ENCODE measurements at places on chromosomes 6 and 20. TPM values are rescaled to one million over a fixed set of nuclear protein-coding genes. Genes with fewer than 3 reads are reported as not detected.

The MEI4 gene
- total RNA-seq, result 0.18 TPM

GRCh38 chr6:106685833-106686232 lies 56.5 kb downstream of the QRSL1 start:
- DNase-seq, result no peak

GRCh38 chr6:82687855-82688254 lies 324.2 kb downstream of the TPBG start:
- DNase-seq, result peak; percentile 18

GRCh38 chr6:78492351-78493017 lies 374.9 kb upstream of the IRAK1BP1 start:
- no peak for DNase-seq

GRCh38 chr6:111201764-111202163 lies 114.5 kb downstream of the SLC16A10 start:
- DNase-seq, result no peak

DNA sequence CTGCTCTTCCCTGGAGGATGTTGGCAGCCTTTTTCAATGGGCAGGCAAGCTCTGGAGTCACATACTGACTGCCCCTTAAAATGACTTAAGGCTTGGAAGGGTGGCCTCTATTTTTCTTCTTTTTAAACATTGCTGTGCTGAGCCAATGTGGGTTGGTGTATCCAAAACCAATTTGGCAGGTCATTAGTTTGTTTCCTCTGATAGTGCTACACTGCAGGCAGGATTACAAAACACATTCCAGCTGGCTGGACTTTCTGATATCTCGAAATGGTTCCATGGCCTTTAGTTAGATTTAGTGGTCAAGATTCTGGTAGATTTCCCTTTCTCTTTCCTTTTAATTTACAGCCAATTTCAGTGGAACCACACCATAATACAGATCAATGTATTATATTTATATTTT lies 28.1 kb upstream of the BMP2 start:
- DNase-seq, result no peak

- DNase-seq, result no peak
Measured at GRCh38 chr20:12610871-12611270, 397.9 kb upstream of the SPTLC3 start.

The MAP7 gene
- 59.1 TPM for total RNA-seq

DNA sequence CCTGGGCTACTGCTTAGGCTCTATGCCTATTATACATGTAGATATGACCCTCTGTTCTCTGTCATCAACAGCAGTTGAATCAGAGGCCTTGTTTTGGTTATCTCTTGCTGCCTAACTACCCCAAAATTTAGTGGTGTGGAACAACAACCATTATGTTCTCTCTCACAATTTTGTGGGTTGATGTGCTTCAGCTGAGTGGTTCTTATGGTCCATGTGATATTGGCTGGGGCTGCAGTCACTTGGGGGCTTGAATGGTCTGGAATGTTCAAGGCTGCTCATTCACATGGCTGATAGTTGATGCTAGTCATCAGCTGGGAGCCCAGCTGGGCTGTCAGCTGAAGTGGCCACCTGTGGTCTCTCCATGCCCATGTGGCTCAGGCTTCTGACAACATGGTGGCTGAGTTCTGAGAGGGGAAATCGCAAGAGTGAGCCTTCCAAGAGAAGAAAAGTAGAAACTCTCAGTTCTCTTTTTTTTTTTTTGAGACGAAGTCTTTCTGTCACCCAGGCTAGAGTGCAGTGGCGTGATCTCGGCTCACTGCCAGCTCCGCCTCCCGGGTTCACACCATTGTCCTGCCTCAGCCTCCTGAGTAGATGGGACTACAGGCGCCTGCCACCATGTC lies 47.8 kb downstream of the SHLD1 start:
- no peak for DNase-seq

The PXMP4 gene
- total RNA-seq, result 6.0 TPM

DNA sequence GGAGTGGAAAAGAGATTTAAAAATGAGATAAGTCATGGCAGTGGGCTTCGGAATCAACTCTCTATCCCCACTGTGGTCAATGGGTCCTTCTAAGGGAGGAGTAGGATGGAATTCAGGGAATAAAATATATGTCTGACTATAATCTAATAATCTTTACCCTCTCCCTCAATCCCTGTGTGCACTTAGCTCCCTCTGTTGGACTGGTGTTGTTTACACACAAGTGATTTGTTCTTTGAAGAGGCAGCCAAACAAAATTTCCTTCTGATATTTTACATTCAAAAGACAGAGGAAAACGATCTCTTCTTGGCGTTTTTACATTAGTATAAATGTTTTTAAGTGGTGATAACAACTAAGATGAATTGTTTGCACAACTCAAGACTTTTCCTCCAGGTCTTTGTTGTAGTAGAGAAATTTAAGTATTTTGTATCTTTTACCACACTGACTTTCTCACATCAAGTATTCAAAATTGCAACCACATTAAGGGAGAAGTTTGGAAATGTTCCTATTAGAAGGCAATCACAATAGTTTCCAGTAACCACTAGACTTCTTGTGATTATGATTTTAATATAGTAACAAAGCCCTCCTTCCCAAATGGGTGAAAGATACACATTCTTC lies 317.8 kb downstream of the CENPW start:
- DNase-seq, result no peak

DNA sequence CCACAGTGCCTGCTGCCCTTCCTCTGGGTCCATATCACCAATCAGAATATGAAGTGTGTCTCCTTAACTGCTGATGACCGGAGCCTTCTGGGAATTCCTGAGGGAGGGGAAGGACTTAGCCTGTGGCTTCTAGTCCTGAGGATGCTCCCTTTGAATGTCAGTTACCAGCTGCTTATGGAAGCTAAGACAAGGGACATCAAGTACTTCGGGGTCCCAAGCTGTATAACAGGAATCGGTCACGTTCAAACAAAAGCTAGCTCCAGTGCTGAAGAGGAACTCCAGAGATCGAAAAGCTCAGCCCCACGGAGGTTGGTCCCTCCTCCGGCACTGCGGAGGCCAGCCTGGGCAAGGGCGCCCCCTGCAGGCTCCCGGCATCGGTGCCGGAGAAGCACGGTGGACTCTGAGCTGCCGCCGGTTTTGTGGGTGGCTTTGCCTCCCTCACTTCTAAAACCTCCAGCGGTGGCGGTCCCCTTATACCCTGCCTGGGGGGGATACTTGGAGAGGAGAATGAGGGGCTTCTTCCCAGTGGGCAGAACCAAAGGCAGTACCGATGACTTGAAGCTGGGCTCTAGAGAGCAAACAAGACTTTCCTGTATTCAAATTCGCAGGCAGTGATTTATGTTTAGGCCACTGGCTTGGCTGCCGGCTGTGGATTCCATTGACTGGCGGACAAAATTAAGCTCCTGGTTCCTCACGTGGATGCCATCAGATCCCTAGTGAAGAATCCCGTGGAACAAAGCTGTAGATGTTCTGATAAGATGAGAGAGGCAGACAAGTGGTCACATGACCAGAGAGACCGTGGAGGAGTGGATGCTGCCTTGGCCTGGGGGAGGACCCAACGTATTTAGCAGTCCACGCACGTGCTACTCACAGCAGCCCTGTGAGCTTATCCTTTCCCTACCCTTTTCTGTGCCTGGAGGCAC lies 16.2 kb upstream of the UBR2 start:
- DNase-seq, result peak; percentile 88

The CNKSR3 gene
- 5.7 TPM for total RNA-seq

The TBX18 gene
- total RNA-seq, result not detected

The TSBP1 gene
- total RNA-seq, result not detected

DNA sequence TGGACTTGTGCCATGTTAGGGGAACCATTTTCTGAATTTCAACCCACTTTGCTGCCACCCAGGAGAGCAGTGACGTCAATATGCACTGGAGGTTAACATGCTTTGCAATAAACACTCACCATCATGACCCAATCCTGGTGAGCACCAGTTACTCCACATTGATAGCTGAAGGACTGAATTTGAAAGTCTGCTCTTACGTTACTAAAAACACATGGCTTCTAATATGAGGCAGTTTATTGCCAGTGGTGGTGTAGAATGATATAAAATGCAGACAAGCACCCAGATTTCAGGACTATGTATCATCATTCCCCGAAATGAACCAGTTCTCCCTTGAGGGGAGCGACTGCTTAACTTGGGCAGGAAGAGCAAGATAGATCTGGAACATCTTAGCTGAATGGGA lies 23.8 kb downstream of the RFPL4B start:
- no peak for DNase-seq

DNA sequence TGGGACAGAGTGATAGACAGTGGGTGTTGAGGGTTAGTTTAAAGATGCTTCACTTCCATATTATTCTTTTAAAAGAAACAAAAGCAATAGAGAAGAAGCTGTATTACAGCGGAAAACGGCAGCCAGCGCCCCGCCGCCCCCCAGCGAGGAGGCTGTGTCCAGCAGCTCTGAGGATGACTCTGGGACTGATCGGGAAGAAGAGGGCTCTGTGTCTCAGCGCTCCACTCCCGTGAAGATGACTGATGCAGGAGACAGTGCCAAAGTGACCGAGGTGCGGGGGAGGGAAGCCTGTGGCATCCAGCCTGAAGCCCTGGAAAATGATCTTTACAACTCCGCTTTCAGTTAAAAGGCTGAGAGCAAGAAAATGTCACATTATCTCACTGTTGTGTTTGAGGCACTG lies 100.2 kb downstream of the FIG4 start:
- peak; percentile 29 for DNase-seq

DNA sequence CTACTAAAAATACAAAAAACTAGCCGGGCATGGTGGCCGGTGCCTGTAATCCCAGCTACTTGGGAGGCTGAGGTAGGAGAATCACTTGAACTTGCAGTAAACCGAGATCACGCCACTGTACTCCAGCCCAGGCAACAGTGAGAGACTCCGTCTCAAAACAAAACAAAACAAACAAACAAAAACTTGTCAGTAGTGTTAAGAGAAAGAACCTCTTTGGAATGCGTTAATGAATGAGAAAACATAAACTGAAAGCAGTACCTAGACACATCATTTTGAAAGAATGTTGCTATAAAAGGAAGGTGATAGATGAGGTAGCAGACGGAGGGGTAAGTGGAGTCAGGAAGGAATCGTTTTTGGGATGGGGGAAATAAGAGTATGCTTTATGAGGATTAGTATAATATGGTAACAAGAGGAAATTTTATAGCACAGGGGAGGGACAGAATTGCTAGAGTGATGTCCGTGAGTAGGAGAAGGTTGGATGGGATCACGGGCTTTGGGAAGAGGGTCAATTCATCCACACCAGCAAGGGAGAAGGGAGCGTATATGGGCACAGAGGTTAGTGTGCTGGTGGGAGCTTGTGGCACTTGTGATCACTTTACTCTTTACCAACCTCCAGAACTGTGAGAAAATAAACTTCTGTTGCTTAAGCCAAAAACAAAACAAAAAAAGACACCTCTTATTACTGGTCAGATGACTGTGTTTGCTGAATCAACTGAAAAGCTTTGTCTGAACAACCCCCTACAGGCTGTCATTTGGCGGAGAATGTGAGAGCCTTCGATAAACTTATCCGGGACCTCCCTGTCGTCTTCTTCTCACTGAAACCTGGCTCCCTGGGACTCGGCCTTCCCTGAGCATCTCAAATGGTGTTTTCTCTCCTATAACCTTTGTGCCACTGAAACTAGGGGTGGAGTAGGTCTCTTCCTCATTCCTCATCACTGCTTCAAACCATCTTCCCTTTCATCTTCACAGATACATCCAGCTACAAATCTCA lies 48.9 kb upstream of the TFAP2A start:
- DNase-seq, result no peak

The TGM3 gene
- 0.07 TPM for total RNA-seq

The MOCS1 gene
- 18.5 TPM for total RNA-seq

The CST11 gene
- not detected for total RNA-seq

DNA sequence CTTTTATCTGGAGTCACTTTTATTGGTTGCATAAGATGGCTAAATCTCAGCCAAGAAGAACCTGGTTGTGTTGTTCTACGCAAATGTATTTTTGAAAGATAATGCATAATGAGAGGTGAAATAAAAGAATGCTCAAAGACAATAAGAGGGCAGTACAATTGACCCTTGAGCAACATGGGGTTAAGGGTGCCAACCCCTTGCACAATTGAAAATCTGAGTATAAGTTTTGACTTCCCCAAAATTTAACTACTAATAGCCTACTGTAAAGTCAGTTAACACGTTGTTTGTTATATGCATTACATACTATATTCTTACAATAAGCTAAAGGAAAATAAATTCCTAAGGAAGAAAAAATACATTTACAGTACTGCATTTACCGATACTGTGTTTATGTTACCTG lies 5.9 kb downstream of the RNF146 start:
- DNase-seq, result no peak

GRCh38 chr20:51486197-51487005 lies 56.1 kb downstream of the NFATC2 start:
- DNase-seq, result no peak

DNA sequence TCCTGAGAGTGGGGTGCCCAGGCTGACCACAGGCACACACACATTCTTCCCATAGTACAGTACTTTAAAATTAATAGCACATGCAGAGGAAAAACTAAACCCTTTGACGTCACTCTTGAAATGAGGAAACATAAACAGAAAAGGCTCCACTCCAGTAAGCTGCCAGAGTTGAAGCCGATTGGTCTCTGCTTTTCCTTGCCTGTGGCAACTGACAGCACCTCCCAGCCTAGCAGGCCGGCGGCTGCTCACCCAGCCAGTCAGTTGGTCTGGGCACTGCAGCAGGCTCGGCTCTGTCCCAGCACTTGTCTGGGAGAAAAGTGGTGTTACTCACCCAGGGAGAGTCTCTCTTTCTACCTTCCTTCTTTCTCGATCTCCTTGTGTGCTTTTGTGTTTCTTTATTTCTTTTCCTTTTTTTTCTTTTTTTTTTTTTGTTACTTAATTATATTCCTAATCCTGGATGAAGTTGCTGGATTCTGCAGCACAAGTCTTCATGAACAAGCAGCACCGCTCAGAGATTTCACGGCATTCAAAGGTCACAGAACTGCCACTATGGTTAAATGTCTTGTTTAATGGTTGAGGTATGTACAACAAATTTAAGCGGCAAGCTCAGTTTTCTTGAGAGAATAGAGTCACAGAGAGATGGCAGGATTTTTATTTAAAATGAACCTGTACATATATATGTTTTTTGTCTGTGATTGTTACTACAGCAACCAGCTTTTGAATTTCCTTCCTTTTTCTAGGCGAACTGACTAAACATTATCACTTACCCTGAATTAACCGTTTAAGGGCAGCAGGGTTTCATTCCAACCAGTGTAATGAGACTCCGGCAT lies at the start of gene PDE7B:
Gene PDE7B, plus strand, starts transcription at position 260 of the 830 bp plus-strand sequence.
- DNase-seq, result peak; percentile 63

DNA sequence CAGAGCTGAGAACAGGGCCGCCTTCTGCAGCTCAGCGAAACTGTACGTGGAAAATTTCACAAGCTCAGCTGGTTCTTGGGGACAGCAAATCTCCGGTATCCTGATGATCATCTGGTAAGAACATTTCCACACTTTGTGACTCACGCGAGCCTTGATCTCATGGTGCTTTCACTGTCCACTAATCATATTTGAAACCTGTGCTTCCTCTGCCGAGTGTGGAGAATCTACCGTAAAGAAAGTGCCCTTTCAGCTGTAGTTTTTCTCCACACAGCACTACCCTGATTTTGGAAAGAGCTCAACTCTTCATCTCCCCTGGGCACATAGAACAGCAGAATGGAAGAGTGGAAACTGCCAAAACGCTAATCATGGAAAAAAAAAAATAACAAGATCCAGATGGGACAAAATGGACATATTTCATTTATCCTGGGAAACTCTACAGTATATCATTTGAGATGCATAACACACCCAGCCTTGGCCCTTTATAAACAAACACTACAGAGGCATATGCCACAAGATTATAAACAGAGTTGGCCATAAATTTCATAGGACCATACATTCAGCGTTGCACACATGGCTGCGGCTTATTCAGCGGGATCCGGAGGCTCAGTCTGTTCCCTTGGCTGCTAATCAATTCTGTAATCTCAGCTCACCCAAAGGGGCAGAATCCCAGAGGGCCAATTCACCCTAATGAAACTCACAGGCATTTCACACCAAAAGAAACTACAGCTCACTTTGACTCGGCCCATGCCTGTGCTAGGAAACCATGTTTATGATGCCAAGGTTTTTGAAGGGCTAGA lies 434.5 kb downstream of the HDGFL1 start:
- DNase-seq, result no peak
